Right cardiac atrium (tissue), 5 donors: ENCODE measurements at places on chromosomes 12 and 14. TPM values are rescaled to one million over a fixed set of nuclear protein-coding genes. Genes with fewer than 3 reads are reported as not detected.

DNA sequence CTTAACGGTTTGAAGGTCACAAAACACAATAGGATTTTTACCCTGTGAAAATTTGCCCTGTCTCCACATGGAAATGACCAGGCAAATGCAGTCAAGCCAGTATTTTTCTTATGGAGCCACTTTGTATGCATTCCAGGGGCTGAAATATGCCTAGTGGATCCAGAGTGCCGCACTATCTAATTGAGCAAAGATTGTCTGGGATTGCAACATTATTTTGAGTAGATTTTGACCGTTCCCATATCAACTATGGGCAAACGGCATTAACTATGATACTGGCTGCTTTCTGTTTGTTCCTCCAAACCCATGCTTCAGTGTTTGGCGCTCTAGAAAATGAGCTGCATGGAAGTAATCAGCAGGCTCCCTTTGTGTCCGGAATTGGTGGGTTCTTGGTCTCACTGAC is 223.0 kb downstream of the BTG1 start:
- DNase-seq, result no peak

DNA sequence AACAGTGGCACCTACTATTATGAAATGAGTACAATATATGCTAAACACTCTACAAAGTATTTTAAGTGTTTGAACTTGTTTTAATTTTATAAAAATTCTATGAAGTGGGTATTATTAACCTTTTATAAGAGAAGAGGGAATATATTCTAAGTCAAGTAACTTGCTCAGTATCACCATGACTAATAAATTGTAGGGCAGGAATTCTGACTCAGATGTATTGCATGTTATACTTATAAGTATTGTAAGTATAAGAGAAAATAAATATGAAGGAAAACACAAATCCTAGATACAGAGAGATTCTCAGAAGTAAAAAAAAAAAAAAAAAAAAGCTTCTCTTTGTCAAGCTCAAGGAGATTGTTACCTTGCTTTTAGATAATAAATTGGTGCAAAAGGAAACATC is 893.2 kb downstream of the SLC16A7 start:
- no peak for DNase-seq

- no peak for DNase-seq
Observed at GRCh38 chr14:68124979-68125731, 305.6 kb downstream of the RAD51B start.

- DNase-seq, result no peak
Observed at GRCh38 chr12:75606151-75606550, 94.7 kb upstream of the KRR1 start.

GRCh38 chr12:107622001-107622400 is 63.6 kb upstream of the PWP1 start:
- DNase-seq, result no peak

- no peak for DNase-seq
Observed at GRCh38 chr14:78254911-78255461, 84.8 kb downstream of the NRXN3 start.

DNA sequence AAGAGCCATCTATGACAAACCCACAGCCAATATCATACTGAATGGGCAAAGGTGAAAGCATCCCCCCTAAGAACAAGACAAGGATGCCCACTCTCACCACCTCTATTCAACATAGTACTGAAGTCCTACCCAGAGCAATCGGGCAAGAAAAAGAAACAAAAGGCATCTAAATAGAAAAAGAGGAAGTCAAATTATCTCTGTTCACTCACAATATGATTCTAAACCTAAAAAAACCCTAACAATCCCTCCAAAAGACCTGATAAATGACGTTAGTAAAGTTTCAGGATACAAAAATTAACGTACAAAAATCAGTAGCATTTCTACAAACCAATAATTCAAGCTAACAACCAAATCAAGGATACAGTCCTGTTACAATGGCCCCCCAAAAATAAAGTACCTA is 26.9 kb downstream of the MDM1 start:
- DNase-seq, result no peak

DNA sequence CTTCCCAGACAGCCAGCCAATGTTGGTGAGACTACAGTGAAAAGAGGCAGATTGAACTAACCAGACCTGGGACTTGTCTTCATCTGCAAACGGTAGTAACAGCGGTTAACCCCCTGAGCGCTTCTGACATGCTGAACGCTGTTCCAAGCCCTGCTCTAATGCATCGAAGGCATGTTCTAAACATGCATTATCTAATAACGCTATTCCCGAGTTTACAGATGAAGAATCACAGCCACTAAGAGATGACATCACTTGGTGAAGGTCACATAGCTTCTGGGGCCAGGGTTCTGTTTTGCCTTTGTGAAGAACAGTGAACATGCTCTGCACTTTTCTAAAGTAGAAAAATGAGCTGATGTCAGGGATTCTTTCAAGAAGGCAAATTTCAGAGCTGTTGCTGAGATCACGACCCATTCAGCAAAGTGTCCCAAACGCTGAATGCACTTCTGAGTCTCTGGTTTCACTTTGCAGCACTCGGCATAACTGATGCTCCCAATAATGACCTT is 56.0 kb downstream of the FOS start:
- no peak for DNase-seq

DNA sequence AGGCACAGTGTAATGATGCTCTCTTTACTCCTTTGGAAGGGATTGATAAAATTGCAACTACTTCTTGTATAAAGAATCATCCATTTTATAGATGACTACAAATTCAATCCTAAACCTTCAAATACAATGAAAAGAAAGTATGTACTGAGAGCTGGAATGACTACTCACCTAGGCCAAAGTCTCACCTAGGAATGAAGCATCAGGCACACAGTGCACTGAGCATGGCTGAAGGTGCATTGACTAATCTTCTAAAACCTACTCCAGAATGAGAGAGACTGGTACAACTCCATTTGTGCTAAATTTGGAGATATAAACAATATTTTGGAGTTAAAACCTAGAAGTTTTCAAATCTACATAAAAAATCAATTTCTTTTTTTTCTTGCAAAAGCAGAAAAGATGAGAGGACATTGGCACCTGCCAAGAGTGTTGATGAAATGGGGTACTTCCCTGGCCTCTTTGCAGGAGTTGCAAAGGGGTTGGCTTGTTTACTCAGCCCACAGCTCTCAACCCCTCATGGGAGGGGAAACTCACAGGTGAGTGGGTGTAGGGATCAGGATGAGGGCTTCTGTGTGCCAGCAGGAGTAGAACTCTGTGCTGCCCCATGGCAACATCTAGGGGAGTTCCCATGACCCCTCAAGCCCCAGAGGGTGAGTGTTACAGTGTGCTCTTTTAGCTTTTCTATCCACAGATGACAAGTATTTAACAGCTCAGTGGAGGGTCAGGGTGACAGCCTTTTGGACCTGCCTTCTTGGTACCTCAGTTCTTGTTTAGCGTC is 31.3 kb downstream of the CLECL1 start:
- no peak for DNase-seq

DNA sequence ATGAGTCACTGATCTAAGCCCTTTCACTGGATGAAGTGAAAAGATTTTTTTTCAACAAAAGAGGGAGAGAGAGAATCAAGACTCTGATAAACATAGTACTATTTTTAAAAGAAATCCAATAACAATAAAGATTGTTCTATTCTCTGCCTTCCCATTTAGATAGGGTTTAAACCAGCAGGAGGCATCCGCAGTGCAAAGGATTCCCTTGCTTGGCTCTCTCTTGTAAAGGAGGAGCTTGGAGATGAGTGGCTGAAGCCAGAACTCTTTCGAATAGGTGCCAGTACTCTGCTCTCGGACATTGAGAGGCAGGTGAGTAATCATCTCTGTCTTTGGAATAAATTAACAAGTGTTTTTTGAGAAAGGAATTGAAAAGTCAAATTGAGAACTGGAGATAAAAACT is 124.9 kb downstream of the DERA start:
- no peak for DNase-seq

DNA sequence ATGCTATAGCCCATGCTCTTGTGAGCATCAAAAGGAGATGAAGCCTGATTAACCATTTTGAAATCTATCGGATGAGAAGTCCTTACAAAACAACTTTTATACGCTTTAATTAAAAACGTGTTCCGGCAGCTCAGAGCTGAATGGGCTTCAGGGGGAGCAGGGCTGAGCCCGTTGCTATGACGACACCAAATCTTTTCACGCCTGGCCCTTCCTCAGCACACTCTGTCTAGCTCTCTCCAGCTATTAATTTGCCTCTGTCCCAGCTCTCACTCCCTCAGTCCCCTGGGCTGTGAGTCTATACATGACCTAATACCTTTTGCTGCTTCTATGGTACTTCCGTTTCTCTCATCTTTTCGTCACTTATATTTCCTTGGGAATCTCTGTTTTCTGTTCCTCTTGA is 15.8 kb downstream of the FOXA1 start:
- no peak for DNase-seq

DNA sequence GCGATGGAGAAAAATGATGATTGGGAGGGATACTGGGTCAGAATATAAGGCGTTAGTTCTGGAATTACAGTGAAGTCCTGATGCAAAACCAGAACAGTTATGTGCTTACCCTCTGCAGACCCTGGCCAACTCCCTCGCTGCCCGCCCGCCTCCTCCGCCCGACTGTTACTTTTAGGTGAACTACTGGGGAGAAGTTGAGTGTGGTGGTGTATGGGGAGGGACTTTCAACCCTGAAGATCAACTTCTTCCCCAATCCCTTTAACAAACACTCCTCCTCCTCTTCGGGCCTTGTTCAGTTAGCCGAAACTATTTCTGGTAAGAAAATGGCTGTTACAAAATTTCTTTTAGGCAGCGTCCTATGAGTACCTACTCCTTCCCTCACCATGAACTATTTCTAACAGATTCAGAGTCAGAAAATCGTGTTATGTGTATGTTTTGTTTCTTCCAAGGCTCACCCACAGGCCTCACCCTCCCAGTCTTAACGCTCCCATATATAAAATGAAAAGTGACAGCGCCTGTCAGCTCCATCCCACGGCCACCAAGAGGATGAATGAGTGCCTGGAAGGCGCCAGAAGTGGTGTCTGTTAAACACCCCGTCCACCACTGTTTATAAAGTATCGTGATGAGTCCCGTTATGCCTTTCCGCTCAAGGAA is 1.3 kb downstream of the FBXO33 start:
- no peak for DNase-seq

DNA sequence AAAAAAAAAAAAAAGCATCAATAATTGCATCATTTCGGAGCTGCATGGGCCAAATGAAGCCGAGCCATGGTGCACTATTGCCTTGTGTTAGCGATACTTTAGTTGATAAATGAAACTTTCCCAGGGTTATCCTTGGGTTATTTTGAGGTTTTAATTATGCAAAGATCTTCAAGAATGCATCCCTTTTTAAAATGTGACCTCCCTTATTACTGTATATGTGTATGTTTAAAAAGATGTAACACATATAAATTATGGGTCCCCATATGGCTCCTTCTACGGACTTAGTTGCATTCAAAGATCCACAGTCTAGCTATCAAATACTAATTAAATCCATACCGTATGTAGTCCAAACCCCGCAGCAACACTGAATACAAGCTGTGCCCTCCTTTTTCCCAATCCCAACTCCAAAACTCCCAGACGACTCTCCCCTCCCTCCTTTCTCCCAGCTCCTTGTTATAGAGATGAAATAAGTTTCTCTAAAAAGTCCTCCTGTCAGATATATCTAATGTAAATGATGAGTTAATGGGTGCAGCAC is 129.3 kb upstream of the MAP1LC3B2 start:
- no peak for DNase-seq

DNA sequence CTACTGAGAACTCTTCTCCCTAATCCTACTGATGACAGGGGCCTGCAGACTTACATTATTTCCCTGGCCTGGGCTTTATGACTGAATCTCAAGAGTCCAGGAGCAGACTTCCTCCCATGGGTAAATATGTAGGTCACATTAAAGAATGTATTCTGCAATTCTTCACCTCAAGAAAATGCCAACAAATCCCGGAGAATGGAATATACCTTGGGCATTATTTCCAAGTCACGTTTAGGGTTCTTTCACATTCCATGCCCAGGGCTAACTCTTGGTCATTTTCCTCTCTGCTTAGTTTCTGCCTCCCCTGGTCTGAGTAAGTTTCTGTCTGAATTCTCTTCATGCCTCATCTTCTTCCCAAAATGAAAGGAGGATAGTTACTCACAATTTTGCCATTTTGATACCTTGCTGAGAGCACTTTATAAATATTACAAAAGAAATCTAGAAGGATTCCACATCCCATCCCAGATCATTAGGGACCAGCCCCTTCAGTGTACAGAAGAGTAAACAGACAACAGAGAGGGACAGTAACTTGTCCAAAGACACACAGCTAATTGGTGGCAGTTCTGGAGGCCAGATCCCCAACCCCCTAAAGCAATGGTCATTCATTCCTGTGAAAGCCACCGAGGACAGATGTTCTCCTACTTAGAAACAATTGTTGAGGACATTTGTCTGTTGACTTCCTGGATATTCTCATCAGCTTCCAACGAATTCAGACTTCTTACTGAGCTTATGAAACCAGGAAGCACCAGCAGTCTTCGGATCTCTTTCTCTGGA is 605 bp downstream of the PAH start:
- DNase-seq, result no peak

- no peak for DNase-seq
Observed at GRCh38 chr12:42260518-42260917, 22.5 kb upstream of the YAF2 start.

DNA sequence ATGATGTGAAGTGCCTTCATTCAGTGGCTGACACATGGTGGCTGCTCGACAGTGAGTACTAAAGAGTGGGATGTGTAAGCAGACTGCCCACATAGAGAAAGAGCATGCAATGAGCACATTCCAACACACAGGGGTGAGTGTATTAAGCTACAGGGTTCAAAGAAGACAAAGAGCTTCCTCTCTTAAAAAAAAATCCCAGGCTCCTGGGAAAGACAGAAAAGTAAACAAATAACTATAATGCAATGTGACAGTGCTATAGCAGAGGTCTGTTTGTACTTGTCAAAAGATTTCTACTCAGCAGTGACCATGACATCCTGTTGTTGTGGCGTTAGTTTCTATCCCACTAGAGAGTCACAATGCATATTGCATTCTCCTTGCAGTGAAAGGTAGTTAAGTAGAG is 12.4 kb upstream of the PCNX1 start:
- no peak for DNase-seq

- DNase-seq, result no peak
Observed at GRCh38 chr14:28407031-28407825, 359.4 kb upstream of the FOXG1 start.

DNA sequence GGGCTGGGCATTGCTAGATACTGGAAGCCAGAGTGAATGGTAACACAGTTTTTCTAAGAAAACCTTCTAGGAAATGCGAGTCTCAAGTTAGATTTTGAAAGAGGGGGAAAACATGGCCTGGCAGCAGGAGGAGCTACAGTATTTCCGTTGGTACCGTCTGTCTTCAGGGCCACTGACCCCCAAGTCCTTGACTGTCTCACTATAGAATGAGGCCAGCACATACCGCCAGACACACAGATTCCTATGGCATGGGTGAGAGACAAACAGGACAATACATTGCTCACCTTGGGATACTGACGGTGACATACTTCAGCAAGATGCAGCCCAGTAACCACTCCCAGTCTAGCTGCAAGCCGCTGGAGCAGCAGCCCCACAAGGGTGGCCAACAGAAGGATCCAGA is 21.7 kb downstream of the SLC11A2 start:
- DNase-seq, result no peak

Gene GPR132
- 0.32 TPM for polyA plus RNA-seq

Gene TMEM132C
- polyA plus RNA-seq, result 4.9 TPM

Gene KSR2
- polyA plus RNA-seq, result 0.02 TPM

Gene TAS2R9
- not detected for polyA plus RNA-seq

Gene YAF2
- 42.6 TPM for polyA plus RNA-seq

Gene ESPL1
- 0.11 TPM for polyA plus RNA-seq

Gene PARPBP
- polyA plus RNA-seq, result 0.43 TPM

Gene CCDC197
- not detected for polyA plus RNA-seq

Gene CCDC38
- polyA plus RNA-seq, result 0.05 TPM

Gene SMIM41
- 0.61 TPM for polyA plus RNA-seq

Gene CSRP2
- 24.0 TPM for polyA plus RNA-seq

Gene ESRRB
- 7.2 TPM for polyA plus RNA-seq

Gene NDRG2
- polyA plus RNA-seq, result 351 TPM

Gene HCAR2
- polyA plus RNA-seq, result 0.16 TPM

Gene SLC2A14
- polyA plus RNA-seq, result not detected

Gene ARMH4
- polyA plus RNA-seq, result 2.1 TPM
